CD4-positive, alpha-beta T cell (primary cell): ENCODE measurements at places on chromosomes 7 and 10.

- no peak for DNase-seq
These were observed 35.1 kb upstream of the PAX2 start for GRCh38 chr10:100710151-100710871.

DNA sequence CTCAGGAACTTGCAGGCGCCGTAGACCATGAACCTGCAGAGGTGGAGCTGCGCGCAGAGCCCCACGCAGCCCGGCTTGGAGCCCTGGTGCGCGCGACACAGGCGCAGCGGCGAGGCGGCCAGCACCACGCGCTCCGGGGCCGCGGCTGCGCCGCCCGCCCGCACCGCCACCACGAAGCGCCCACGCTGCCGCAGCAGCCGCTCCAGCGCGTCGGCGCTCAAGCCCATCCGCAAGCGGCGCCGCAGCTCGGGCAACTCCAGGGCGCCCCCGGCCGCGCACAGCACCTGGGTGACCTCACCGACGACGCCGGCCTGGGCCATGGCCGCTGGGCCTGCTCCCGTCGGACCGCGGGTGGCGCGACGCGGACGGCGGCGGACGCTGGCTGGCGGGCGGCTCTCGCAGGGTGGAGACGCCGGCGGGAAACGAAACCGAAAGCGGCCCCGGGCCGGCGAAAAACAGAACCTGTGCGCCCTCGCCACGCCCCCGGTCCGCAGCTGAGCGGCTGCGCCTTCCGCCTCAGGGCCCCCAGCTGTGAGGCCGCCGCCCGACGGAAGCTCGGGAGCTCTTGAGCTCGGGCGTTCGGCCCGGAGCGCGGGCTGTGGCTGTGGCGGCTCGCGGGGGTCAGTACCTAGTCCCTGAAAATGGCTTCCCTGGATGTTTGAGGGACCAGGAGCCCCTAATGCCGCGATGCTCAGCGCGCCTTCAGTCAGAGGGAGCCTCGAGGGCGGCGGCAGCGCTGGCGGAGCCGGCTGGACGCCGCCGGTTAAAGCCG is at the start of gene PARP12:
TSS of gene PARP12 (minus strand) at position 424 of the 772 bp plus-strand sequence. CDS start at position 320, 104 bp downstream.
- peak; percentile 71 for DNase-seq

- DNase-seq, result no peak
These were observed 78.7 kb downstream of the BEND7 start for GRCh38 chr10:13450069-13450468.

- DNase-seq, result no peak
These were observed 13.3 kb downstream of the COPG2 start for GRCh38 chr7:130655286-130655685.

DNA sequence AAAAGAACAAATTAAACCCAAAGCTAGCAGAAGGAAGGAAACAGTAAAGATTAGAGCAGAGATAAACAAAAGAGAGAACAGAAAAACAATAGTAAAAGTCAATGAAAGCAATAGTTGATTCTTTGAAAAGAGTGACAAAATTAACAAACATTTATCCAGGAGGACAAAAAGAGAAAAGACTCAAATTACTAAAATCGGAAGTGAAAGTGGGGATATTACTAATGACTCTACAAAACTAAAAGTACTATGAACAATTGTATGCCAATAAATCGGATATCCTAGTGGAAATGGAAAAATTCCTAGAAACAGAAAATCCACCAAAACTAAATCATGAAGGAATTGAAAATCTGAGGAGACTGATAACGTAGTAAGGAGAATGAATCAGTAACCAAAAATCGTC is 96.3 kb downstream of the SNX13 start:
- DNase-seq, result no peak

DNA sequence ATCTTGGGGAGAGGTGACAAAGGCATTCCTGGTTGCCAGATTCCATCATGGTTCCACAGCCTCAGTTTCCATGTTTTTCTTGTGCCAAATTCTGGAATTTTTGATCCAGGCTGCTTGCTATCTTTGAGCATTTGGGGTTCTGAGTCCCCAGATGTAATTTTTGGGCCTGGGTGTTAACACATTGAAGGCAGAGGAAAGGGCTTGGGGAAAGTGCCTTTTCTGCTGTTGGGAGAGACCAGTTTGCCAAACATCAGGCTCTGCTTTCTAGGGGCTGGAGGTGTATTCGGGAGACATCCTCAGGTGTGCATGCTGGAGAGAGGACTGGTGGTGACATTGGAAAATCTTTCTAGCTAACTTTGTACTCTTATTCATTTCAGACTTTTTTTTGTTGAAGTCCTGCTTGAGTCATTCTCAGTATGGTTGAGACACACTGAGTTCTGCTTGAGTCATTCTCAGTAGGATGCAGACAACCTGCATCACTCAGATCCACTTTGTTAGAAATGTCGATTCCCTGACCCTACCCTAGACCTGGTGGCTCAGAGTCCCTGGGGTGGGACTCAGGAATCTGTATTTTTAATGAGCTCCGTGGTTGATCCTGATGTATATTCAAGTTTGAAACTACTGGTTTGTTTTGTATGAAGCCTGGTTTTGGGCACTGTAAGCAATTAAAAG is 101.0 kb downstream of the LRMDA start:
- no peak for DNase-seq

DNA sequence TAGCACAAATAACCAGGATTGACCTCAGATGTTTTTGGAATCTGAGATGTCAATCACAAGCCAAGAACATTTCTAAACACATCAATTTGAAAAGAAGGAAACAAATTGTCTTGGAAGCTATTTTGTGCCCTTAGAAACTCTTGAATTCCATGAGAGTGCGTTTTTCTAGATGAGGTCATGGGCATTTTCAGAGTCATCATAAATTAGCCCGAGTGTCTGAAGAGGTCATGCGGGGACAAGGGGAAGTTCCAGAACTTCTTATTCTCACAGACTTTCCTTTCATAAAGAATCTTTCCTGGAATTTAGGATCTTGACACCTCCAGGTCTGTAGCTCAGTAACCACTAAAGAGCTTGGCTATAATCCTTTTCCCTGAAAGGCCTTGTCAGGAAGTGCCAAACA is 28.2 kb downstream of the IL2RA start:
- DNase-seq, result no peak

GRCh38 chr7:148587076-148587475 is 3.5 kb upstream of the C7orf33 start:
- DNase-seq, result no peak

GRCh38 chr7:112362053-112362650 is 88.1 kb upstream of the IFRD1 start:
- DNase-seq, result no peak

DNA sequence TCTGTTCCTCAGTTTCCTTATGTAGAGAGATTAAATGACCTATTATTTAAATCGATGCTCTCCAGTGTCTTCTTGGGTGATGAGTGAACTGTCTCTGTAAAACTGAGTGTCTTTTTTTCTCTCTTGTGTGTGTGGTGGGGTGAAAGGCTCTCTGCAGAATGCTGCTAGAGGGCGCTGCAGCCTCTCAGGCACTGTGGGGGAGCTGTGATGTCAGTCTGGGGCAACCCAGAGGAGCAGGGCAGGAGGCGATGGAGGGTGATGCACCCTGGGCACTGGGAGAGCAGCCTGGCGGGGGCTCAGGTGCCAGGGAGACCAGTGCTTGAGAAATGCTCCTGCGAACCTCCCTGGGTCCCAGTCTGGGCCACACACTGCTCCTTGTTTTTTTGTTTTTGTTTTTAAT is 110.1 kb upstream of the POM121L12 start:
- DNase-seq, result no peak

DNA sequence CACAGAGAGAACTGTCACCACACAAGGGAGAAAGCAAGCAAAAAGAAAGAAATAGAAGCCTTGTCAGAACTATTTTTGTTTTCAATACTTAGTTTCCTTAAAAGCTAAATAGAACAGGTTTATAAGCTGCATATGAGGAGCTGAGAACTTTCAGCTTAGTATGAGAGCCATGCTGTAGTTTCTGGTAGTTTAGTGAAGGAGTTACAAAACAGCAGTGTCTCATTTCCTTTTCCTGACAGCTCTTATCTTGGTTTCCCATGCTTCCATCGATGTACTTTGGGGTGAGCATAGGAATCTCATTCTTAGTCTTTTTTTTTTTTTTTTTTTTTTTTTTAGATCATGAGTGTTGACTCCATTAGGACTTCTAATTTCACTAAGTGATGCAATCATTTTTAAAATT is 8.6 kb upstream of the CHRM2 start:
- DNase-seq, result no peak

DNA sequence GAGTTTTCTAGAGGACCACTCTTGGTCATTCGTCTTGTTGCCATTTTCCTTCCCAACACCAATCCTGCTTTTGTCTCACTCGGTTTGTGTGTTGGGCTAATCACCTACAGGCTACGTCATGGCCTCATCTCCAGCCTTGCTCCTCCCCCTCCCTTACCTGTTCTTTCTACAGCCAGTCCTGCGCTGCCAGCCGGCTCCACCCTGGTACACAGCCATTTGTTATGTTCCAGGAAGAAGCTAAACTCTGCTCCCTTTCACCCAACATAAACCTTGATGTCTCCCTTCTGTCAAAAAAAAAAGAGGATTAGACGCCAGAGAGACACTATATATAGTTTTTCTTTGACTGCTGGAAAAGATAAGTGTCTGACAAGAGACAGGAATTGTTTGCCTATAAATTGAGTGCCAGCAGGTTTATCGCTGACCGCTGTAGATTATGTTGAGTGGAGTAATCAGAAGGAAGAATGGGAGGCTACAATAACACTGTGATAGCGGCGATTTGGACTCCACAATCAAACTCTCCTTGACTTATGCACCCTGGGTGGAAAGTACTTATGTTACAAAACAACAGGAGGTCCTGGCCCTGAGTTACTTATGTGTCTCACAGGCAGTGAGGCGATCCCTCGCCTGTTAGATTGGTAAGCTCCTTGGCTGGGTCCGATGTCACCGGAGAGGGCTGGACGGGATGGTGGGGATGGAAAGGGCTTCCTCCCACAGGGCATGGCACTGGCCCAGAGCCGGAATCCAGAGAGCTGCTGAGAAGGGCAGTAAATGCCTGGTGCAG is 171.3 kb upstream of the BMPER start:
- no peak for DNase-seq

DNA sequence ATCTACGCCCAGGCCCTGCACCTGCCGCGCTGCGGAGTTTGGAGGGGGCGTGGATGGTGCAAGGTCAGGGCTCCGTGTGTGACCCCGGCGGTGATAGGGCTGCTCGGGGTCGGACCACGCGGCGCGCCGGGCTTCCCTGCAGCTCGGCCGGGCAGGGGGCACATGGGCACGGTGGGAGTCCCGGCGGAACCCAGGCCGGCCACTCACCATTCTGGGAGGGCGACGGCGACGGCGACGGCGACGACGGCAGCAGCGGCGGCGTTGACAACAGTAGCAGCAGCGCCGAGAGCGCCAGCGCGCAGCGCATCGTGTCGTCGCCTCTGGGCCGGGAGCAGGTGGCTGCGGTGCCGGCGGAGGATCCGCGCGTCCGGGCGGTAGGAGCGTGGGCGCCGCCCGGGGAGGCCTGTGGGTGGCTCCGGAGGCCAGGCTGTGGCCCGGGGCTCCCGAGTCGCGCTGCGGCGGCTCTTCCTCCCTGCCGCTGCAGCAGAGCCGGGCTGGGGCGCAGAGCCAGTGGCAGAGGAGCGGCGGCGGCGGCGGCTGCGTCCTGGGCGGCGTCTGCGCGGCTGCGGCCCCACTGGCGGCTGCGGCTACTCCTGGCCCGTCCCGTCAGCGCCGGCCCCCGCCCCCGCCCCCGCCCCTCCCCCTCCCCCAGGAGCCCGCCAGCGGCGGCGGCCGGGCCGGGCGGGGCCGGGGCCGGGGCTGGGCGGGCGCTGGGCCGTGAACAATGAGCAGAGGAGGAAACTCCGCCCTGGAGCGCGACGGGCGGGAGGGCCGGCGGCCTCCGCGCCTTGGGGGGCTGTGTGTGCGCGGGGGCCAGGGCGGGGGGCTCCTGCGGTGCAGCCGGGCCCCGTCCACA is at the start of gene PODXL:
TSS of gene PODXL (minus strand) at position 576 of the 856 bp plus-strand sequence. CDS start at position 307, 269 bp downstream.
- peak; percentile 80 for DNase-seq

DNA sequence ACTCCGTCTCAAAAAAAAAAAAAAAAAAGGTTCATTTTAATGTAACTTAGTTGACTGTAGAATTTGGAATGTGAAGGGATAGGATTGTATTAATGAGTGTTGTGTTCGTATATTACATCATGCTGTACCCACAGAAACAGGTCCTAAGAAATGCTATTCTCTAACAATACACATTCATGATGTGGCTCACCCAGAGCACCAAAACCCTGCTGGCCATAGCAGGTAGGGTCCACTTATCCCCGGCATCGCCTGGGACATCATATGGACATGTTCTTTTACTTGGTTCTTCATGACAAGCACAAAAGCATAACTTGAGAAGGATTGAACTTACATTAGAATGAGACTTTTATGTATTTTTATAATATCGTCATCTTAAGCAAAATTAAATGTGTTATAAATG is 241.5 kb downstream of the CACNB2 start:
- DNase-seq, result no peak

GRCh38 chr7:7294911-7295310 is 112.6 kb downstream of the C1GALT1 start:
- DNase-seq, result no peak

GRCh38 chr10:88553116-88553752 is 29.9 kb downstream of the RNLS start:
- DNase-seq, result peak; percentile 20

- DNase-seq, result no peak
These were observed 589 bp upstream of the ZFAND4 start for GRCh38 chr10:45673074-45673648.

DNA sequence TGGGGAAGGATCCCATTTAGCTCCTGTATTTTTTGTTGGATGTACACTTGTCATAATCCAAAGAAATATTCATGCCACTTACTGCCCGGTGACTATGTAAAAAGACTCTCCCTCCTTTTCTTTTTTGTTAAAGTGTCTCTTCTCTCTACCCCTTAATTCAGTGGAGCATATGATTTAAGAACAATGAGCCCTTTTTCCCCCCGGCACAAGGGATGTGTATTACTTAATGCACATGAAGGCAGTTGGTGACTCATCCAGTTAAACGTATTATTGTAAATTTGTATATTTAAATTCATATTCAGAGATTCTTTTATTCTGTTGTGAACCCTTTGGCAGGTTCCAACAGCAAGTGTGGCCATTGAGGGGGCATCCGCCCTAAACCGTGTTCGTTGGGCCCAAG is 241.9 kb downstream of the SLC25A13 start:
- DNase-seq, result no peak

- DNase-seq, result no peak
These were observed 87.4 kb downstream of the FAM107B start for GRCh38 chr10:14687340-14687739.

- DNase-seq, result no peak
These were observed 7.8 kb downstream of the SFTPD start for GRCh38 chr10:79941146-79941545.

GRCh38 chr7:1289666-1290025 is 57.0 kb downstream of the UNCX start:
- DNase-seq, result no peak

GRCh38 chr10:68047122-68047521 is 28.0 kb downstream of the HERC4 start:
- DNase-seq, result no peak
